ENCODE measurements at places on chromosomes 7 and 10. TPM values are rescaled to one million over a fixed set of nuclear protein-coding genes. Genes with fewer than 3 reads are reported as not detected.

DNA sequence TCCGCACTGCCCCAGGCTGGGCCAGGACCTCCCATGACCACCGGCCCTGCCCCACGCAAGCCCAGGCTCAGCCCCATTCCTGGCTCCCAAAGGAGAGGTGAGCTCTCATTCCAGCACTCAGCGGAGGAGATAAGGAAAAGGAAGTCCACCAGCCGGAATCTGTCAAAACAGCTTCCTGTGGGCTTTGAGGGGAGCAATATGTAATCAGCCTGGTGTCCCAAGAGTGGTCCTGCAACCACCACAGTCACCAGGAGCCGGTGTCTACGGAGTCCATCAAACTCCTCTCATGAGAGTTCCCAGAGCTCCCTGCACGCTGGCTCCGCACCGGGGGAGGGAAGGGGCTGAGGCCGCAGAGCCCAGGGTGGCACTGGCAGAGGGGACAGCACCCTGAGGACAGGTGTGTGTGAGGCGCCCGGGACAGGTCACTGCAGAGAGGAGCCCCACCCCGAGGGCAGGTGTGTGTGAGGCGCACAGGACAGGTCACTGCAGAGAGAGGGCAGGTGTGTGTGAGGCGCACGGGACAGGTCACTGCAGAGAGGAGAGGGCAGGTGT is 57.9 kb downstream of the STK32C start:
- no peak for DNase-seq

DNA sequence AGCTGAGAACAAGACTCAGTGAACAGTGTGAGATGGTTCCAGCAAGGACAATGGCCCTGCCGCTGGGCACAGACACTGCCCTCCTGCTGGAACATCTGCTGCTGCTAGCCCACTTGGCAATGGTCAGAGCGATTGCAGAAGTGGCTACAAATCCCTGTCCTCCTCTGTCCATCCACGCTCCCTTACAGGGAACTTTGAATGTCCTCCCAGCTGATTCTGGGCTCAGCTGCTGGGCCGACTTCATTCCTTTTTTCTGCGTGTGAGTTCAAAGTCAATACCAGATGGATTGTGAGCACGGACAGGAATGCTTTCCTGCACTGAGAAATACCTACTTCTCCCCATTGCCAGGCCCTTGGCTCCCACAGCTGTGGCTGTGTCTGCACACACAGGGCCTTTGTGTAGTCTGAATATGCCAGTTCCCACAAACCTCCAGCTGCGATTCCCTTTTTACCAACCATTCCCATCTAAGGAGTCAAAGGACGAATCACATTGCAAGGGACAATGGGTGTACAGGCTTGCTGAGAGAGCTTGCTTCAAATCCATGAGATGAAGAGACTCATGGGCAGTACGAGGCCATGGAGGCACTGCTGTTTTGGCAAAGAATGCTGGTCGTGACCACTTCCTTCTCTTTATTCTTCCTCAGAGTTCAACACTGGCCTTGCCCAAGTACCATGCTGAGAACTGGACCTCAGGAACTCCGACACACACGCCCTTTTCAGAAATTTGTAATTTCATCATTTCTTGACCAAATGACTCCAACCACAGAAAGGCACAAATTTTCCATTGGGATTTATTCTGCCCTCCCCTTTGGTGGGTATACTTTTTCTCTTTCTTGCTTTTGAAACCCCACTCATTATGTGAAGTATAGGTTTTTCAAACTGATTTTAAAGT is 44.2 kb downstream of the BPGM start:
- DNase-seq = no peak

- DNase-seq = no peak
Measured at GRCh38 chr10:121788717-121789116, 139.1 kb downstream of the ATE1 start.

DNA sequence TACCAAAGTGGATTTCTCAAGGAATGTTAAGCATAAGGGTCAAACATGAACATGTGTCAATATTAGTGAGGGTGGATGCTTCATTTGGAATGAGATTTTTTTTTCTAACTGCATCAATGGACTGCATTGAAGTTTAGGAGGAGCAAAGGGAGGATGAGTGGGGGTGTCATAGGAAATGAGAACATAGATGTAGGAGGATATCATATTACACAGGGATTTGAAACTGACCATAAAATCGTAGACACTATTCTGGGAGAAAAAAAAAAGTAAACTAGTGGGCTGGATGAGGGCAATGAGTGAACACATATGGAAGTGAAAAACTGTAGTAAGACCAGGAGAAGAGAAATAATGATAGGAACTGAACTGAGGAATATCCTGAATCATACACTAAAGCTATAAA is 109.4 kb downstream of the SEMA3A start:
- DNase-seq = no peak

Gene GLCCI1
- total RNA-seq = 2.9 TPM
